BJ (cell line): ENCODE measurements at places on chromosomes 12 and 14.
A peak's percentile ranks its signal among the peaks of the same experiment; 100 is the strongest.

- DNase-seq = no peak
Measured at GRCh38 chr12:57209916-57210315, 6.7 kb upstream of the NXPH4 start.

GRCh38 chr12:6321905-6322304 is 11.4 kb downstream of the PLEKHG6 start:
- no peak for DNase-seq

GRCh38 chr12:15020156-15020555 is 47.3 kb downstream of the PDE6H start:
- no peak for DNase-seq

- peak; percentile 17 for DNase-seq
Measured at GRCh38 chr12:79983986-79984620, 49.2 kb upstream of the PPP1R12A start.

DNA sequence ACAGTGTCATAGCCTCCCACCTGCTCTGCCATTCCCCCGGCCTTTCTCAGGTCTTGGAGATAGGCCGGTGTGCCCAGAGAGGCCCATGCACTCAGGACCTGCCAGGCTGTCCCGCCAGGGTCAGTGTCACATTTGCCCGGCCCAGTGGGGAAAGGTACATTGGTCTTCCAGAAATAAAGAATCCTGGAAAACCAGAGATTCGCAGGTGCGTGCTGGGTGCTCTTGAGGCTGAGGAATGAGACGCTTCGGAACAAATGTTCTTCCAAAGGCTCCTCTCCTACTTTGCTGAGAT is 205.8 kb upstream of the RTL1 start:
- DNase-seq = no peak

DNA sequence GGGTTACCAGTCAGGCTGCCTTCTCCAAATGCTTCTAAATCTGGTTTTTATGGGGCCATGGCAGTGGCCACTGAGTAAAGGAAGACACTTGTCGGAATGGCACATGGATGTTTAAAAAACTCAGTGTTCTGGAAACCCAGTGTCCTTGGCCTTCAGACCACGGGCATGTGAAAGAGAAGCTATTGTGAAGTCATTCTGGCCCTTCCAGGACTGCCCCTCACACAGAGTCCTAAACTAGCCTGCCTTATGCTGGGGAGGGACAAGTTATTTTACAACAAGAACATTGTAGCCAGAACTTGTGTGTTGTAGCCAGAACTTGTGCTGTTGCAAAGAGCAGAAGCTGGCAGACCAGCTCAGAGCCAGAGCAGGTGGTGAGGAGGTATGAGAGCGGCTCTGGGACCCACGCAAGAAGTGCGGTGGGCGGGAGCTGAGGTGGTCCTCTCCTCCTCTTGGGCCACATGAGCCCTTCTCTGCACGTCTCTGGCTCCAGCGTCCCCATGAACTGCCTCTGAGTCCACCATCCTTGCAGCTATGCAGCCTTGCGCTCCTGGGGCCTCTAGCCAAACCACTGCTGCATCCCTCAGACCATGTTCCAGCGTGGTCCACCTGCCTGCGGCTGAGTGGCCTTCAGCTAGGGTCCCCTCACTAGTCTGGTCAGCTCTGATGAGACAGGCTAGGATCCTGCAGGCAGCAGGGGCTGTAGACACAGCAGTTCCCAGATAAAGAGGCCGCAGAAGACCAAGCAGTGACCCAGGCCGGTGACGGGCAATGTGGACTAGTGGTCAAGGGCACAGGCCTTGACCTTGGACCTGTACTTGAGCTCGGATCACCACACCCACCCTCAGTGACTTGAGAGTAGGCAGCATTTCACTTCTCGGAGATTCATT is 32.5 kb downstream of the MMAB start:
- no peak for DNase-seq

GRCh38 chr14:98953551-98954348 is 318.2 kb downstream of the BCL11B start:
- DNase-seq = no peak
